ENCODE measurements at places on chromosomes 3 and 15.
A peak's percentile ranks its signal among the peaks of the same experiment; 100 is the strongest.

DNA sequence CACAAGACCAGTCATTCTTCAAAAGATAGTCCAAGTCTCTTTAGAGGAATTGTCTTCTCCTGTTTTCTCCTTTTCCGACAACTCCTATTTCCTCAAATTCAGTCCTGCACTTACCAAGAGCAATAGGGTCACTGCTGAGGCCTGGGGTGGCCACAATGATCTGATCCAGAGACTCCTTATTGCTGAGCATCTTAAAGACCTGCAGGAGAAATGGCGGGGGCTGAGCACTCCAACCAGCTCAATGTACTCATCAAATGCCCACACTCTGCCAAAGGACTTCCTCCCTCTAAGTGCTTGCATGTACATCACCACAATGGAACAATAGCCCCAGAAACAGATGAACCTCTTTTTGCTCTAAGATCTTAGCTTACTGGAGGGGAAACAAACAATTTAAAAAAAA, 9.6 kb downstream of the UBL7 start:
- no peak for DNase-seq

DNA sequence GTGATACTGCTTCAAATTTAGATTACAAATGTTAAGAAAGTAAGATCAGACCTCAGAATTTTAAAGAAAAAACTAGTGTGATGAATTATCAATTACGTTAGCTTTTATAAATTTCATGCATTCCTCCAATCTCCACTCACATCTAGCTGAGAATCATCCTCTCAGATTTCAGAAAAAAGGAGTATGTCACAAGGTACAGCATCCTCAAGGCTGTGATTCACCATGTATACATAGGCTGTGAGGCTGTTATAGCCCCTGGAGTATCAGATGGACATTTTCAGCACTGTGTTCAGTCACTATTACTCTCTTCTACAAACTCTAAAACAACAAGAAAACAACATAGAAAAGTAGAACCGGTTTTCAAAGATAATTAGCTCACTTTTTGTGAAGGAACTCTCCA, 214.4 kb downstream of the PCCB start:
- peak; percentile 61 for DNase-seq

GRCh38 chr3:172918568-172919296, 168.2 kb downstream of the ECT2 start:
- DNase-seq, result no peak

GRCh38 chr15:52109559-52110451, 2.8 kb downstream of the BCL2L10 start:
- no peak for DNase-seq

GRCh38 chr15:69444686-69445085, 7.9 kb upstream of the RPLP1 start:
- DNase-seq, result no peak

DNA sequence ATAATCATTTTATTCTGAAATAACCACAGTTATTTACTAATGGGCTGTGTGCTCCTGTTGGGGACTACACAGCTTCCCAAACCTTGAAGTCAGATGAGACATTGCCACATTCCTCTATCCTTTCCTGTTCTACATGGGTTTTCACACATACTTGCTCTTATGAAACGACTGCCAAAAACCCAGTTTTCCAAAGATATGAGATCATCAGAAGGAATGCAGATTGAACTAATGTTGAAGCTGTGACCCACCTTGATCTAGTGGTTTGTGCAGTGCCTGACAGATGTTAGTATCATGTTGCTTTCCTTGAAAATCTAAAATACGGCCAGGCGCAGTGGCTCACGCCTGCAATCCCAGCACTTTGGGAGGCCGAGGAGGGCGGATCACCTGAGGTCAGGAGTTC, 144.6 kb downstream of the VGLL4 start:
- DNase-seq, result peak; percentile 82

DNA sequence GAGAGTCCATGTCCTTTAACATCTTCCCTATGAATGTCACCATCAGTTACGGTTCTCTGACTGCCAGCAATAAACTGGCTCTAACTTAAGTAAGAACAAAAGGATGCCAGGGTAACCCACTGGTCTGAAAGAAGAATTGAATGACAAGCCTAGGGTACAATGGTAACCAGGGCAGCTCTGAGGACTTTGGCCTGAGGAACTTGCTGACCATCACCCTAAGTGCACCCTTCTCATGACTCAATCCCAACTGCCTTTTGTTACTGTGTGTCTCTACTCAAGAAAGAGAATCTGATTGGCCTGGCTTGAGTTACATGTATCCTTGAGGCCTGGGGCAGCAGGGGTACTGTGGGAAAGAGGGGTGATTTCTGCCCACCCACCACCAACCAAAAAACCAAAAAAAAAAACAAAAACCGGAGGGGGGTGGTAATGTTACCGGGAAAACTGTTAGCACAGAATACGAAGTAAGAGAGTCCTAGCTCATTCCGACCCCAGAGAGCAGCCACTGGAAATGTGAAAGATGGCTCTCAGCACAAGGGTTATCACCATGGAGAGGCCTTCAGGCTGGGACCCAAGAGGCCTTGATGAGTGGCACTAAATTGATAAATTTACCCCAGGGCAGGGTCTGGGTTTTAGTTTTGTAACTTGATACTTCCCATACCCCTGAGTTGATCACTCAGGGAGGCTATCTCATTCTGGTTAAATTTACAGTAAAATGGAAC, 9.3 kb upstream of the SLC28A1 start:
- no peak for DNase-seq

DNA sequence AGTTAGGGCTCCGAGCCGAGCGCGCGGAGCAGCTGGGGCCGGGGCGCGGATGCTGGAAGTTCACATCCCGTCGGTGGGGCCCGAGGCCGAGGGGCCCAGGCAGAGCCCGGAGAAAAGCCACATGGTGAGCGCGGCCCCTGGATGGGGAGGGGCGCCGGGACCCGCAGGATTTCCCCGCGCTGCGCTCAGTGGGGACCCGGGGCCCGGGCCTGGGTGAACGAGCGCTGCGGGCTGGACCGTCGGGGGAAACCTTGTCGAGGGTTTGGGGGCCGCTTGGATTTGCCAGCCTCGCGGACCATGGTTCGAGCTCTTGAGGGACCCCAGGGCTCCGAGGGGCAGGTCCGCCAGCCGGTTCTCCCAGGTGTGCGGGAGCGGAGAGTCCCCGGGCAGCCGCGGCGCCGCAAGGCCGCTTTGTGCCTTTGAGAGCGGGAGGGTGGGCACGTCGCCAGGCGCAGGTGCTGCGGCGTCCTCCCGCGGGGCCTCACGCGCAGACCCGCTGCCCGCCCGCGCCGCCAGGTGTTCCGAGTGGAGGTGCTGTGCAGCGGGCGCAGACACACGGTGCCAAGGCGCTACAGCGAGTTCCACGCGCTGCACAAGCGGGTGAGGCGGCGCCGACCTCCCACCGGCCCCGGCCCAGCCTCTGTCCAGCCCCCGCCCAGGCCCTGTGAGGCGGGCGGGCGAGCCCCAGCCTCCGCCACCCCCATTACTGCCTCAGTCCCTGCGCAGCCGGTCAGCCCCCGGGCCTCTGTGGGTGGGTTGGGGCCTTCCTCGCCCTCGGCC, at the start of gene SNX22:
Gene SNX22 (plus strand): TSS at position 5 of the 780 bp plus-strand sequence. CDS start 45 bp downstream, at position 50.
- no peak for DNase-seq

- DNase-seq, result no peak
Measured at GRCh38 chr3:37982331-37982730, 8.3 kb upstream of the VILL start.

Measured in AG08395 (cell line).